Adipocyte (in vitro differentiated cells): ENCODE measurements at places on chromosomes 11 and 22.
A peak's percentile ranks its signal among the peaks of the same experiment; 100 is the strongest.

DNA sequence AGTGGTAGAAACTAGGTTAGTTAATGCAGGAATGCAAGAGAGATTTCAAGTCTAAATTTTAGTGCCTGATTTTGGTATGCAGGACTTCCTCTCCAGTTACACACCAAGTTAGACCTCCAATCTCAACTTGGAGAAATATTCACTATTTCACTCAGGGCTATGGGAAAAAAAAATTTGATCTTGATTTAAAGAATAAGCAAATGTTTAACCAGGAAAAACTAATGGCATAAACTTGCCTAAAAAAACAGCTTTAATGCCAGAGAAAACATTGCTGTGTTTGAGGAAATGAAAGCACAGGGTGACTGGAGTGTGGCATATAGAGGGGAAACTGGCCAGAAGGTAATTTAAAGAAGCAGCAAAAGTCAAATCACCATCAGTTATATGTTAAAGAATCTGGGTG is 575.4 kb upstream of the LRRC4C start:
- DNase-seq: no peak

GRCh38 chr11:60764879-60765278 is 8.2 kb downstream of the MS4A15 start:
- no peak for DNase-seq

- no peak for DNase-seq
These were observed 21.5 kb downstream of the FBLN1 start for GRCh38 chr22:45524157-45524556.

DNA sequence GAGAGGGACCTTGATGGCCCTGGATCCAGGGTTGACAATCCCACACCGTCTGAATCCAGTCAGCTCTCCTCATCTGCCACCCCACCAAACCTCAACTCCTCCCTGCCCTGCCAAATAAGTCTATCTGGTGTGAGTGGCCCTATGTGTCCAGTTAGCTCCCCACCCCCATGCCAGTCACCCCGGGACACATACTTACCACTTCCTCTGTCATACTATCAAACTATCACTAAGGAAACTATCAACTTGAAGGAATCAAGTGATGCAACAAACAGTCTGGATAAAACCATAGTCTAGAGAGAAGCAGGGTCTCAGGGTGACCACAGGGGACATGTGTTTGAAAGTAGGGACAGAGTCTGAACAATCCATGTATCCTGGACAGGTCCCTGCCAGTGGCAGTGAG is 13.2 kb upstream of the CSF2RB start:
- no peak for DNase-seq

DNA sequence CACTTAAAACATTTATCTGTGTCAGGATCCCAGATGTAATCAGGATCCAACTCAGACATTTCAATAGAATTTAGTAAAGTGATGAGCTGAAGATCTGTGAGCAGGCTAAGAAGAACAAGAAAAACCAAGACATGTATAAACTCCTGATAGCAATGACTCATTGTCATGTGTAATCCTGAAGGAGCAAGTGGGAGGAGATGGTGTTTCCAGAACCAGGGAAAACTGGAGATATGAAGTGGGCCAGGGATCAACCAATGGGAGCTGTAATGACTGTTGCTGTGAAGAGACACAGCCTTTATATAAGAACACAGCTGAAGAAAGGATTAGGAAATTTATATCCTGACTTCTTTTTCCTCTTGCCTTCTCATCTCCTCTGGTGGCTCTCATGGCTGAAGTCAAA is 682.5 kb upstream of the ARHGAP42 start:
- no peak for DNase-seq

DNA sequence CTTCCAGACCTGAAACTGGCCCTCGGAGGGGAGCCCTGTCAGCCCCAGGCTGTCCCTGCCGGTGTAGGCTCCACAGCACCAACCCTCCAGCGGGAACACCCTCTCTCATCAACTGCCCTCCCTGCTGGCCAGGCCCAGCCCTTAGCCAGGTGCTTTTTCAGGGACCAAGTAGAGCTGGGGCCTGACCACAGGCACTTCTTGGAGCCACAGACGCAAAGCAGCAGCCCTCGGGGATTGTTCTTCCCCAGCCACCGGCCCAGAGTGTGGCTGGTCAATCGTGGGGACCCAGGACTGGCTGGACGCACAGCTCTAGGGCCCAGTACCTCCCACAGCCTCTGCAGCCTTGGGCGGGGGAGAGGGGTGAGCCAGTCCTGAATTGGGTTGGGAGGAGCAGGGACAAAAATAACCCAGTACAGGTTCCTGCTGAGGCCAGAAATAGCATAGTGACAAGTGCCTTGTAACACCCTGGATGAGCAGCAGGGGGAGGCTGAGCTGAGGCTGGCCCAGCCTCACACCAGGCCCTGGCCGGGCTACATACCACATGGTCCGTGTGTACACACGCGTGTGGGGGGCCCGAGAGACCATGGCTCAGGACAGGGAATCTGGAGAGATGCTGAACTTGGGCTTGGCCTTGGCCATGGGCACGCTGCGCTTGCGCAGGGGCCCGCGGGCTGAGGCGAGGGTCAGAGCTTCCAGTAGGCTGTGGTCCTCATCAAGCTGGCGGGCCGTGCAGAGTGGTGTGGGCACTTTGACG is 2.0 kb downstream of the KCNJ11 start:
- peak; percentile 57 for DNase-seq

GRCh38 chr22:19876314-19876940 is 21.8 kb upstream of the GNB1L start:
- DNase-seq: no peak

DNA sequence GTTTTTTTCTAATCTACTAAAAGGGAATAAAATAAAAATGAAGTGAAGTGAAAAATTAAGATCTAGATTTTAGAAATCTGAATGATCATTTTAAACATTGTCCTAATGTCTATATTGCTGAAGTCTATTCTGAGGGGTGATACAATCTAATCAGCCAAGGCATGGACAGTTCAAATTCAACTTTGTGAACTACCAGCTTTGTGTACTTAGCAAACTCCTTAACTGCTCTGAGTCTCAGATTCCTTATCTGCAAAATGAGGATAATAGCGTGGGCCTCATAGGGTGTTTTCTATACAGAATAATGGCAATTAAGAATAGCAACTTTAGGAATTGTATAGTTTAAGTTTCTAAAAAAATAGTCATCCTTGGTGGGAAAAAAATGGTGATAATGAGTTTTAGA is 31.4 kb downstream of the FAR1 start:
- DNase-seq: no peak

DNA sequence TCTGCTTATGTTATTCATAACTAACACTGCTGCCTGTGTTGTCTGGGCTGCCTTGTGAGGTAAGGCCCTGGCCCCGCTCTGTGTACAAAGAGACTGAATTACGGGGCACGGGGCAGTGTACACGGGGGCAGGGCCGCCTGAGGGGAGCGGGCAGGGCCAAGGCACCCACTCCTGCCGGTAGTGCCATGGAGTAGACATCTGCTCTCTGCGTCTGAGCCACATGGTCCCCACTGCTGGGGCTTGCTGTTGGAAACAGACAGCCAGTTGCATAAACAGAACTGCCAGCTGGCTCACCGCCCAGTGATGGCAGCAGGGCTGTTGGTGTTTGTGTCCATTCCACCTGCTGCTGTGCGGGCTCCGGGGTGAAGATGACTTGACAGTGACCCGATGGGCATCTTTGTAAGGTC is 19.8 kb downstream of the FAM118A start:
- DNase-seq: no peak

DNA sequence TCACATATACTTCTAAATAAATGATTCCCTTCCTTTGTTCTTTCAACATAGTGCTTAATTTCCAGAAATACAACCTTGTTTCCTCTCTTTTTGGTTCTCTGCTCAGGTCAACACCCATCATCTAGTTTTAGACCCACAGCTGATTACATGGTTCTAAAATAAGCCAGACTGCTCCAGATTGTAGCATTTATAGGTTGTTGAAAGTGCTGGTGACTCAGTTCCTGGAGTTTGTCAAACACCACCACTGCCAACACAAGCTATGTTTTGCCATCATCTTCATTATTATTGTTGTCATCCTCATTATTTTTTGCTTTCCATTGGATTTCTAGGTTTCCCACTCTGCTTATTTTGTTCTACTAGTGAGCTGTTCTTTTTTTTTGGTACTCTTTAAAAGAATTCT is 22.3 kb upstream of the MMP20 start:
- DNase-seq: no peak

DNA sequence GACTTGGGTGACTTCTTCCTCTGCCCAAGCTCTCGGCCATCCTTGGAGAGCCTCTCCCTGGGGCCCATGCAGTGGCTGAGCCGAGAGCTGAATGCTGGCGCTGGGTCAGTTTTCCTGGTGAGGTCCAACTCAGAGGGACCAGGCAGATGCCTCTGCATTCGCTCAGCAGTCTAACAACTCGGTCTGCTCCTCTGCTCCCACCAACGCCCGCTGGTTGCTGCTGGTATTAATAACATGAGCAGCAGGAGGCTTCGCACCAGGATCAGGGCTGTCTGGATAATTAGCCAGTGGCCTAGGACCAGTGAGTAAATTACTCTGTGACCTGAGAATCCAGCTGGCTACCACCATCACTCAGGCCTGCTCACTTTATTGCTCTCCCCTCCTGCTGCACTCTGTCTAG is 77.7 kb upstream of the FAM181B start:
- DNase-seq: no peak

- DNase-seq: no peak
These were observed 28.6 kb upstream of the PPARA start for GRCh38 chr22:46121523-46122287.

- DNase-seq: peak; percentile 62
These were observed 17.8 kb upstream of the CCDC34 start for GRCh38 chr11:27380771-27381170.

GRCh38 chr22:17268501-17269223 is 49.4 kb upstream of the ADA2 start:
- no peak for DNase-seq

- no peak for DNase-seq
These were observed 2.4 kb upstream of the ATP5MG start for GRCh38 chr11:118398791-118399559.

GRCh38 chr11:93921695-93922468 is 71.5 kb upstream of the VSTM5 start:
- DNase-seq: peak; percentile 76

GRCh38 chr11:107011977-107012376 is 6.3 kb downstream of the GUCY1A2 start:
- peak; percentile 80 for DNase-seq

- DNase-seq: no peak
These were observed 8.0 kb upstream of the TSPAN18 start for GRCh38 chr11:44718612-44719390.

DNA sequence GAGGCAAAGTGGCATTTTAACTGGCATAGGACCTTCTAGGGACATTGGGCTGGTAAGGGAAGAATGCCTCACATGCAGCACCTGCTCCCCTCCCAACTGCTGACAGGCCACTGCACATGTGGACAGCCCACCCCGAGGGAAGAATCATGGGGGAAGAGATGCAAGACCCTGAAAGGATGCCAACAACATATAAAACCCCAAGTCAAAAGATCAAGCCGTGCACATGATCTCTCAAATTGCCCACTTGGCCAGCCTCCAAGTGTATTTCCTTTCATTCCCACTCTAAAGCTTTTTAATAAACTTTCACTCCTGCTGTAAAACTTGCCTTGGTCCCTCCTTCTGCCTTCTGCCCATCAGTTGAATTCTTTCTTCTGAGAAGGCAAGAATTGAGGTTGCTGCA is 947.8 kb upstream of the CCDC90B start:
- no peak for DNase-seq

GRCh38 chr22:20435436-20436306 is 2.0 kb downstream of the SCARF2 start:
- peak; percentile 32 for DNase-seq

DNA sequence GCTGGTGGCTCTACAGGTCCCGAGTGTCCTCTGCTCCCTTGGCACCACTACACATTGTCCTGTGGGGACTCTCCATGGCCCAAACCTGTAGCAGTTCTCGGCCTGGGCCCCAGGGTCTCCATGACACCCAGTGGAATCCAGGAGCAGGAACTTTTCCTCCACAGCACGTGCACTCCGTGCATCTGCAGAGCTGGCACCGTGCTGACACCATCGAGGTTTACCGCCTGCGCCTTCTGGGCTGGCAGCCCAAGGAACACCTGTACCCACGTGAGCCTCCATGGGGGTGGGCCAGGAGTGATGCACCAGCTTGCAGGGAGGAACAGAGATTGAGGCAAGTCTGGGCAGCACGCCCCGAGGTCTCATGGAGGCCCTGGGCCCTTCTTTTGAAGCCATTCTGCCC is 25.2 kb downstream of the TSPAN32 start:
- DNase-seq: no peak
